ENCODE measurements at places on chromosomes 12 and 14.

- DNase-seq = no peak
Observed at GRCh38 chr14:38158468-38158867, 49.2 kb upstream of the SSTR1 start.

DNA sequence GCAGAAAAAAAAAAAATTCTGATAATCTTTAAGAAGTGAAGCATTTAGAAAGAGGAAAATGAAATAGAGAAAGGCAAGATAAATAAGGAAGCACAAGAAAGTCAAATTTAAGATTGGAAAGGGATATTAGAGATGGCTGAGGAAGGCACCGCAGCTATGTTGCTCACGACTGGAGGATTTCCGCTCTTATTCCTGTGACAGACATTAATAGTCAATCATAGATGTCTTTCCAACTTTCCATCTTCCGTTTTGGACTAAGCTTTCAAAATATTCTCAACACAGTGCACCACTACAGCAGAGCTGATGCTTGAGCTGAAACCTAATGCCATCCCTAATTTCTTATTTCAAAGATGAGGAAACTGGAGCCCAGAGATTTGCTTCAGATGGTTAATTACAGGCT, 290.6 kb downstream of the FOXN3 start:
- DNase-seq = no peak

DNA sequence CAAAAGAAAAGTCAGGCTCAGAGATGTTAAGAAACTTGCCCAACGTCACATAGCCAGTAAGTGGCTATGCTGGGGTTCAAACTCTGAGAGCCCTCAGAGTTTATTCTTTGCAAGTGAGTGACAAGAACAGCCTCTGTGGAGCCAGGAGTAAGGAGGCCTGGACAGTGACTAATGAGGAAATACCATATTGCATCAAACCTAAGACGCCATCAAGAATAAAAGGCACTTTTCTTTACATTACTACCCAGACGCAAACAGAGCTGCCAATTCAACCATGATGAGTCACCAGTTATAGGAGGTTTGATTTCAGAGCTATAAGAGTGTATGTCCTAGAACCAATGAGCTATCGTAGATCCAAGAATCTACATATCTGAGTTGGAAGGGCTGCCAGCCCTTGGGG, 9.4 kb downstream of the TNFRSF1A start:
- no peak for DNase-seq

- DNase-seq = no peak
Observed at GRCh38 chr14:103530390-103530789, 1.4 kb downstream of the TRMT61A start.

DNA sequence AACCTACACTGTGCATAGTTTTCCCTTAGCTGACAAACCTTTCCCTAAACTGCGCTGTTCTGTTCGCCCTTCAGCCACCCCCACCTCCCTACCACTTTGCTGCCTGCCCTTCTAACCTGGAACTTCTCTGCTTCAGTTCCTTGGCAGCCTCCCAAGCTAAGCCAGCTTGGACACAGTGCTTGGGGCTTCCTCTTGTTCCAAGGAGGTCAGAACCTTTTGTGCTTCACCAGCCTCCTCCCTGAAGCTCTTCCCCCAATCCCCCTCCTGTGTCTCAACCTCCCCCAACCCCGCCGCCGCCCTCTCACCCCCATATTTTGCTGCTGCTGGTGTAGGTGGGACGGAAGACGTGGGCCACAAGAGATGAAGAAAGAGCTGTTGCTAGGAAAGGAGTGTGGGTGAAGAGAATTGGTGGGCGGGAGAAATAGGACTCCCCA, 8.1 kb upstream of the RIC8B start:
- DNase-seq = no peak

DNA sequence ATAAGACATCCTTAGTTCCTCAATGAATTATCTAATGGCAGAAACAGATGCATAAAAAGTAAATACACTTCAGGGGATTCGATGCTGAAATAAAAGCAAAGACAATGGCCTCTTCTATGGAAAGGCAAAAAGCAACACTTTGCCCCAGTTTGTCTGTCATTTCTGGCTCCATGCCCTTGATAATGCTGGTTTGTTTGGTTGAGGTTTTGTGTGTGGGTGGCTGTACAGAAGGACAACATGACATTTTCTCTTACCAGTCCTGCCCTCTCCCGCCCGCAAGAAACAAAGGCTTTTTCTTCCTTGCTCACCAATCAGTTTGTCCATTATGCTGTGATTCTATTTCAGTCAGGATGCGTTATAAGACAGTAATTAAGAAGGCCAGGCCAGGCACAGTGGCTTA, 18.1 kb upstream of the WDR89 start:
- no peak for DNase-seq

- DNase-seq = no peak
Observed at GRCh38 chr12:111953455-111953854, 59.5 kb downstream of the TMEM116 start.

- no peak for DNase-seq
Observed at GRCh38 chr14:54882521-54882920, 20.1 kb downstream of the GCH1 start.

- DNase-seq = no peak
Observed at GRCh38 chr12:26091822-26092221, 33.0 kb downstream of the BHLHE41 start.

DNA sequence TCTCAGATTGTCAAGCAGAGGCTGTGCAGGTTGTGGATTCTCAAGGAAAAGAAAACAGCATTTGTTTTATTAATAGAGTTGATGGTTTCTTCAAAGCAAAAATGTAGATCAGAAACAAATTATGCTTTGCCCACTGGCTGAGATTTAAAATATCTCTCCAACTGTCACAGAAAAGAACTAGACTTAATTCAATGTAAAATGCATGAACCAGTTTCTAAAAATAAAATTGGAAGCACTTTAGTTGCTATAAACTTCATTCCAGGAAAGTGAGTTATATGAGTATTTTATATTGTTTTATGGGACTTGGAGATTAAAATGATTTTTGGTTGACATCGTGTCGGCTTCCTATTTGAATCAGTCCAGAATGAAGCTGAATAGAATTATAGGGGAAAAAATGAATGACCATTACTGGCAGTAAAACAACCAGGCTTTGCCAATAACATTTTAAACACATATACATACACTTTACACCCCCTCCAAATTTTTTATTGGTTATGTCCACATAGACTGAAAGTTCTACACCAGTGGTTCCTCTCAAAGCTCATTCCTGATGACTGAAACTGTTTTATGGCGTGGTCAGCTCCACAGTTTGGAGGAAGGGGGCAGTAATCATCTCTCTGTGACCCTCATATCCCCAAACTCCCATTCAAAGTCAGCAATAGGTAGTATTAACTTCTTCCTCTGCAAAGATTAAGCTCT, 55.5 kb upstream of the DAAM1 start:
- DNase-seq = no peak

GRCh38 chr14:24634158-24634557, at the start of gene GZMB:
Gene GZMB (minus strand): TSS chr14:24634190. CDS start chr14:24634160, 30 bp downstream.
- DNase-seq = no peak

- DNase-seq = no peak
Observed at GRCh38 chr14:79660053-79660939, 551.0 kb downstream of the DIO2 start.

Measured in T-helper 9 cell (primary cell).